Anterior cingulate cortex (tissue), 58 donors: ENCODE measurements at places on chromosomes 2 and 18.
A peak's percentile ranks its signal among the peaks of the same experiment; 100 is the strongest.

DNA sequence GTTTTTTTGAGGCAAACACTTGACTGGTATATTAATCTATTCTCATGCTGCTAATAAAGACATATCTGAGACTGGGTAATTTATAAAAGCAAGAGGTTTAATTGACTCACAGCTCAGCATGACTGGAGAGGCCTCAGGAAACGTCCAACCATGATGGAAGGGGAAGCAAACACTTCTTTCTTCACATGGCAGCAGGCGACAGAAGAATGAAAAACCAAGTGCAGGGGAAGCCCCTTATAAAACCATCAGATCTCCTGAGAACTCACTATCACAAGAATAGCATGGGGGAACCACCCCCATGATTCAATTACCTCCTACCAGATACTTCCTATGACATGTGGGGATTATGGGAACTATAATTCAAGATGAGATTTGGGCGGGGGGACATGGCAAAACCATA is 136.2 kb upstream of the MAPRE2 start:
- no peak for DNase-seq

GRCh38 chr2:192194265-192194865 is 368 bp downstream of the TMEFF2 start:
- no peak for DNase-seq

GRCh38 chr2:85215448-85216401 is 82.5 kb downstream of the TCF7L1 start:
- peak; percentile 38 for DNase-seq

DNA sequence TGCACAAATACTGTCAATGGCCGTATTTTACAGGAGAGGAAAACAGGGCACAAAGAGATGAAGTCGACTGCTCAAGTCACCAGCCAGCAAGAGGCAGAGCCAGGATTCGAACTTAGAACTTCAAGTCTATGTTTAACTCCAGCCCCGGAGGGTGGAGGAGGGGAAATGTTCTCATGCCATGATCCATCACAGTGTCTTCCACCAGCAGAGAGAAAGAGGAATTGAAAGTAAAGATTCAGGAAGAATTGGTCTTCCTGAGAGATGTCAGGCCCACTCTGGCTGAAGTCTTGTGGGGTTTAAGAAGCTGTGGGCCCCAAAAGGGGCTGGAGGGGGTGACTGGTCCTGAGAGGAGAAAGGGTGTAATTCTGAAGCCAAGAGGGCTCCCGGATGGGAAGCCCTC is 260.0 kb downstream of the TNS1 start:
- DNase-seq: no peak

- no peak for DNase-seq
Observed at GRCh38 chr18:13213036-13213795, 5.3 kb upstream of the LDLRAD4 start.
